Mesenteric fat pad (tissue), 1 donor: ENCODE measurements at places on chromosomes 1 and 21. TPM values are rescaled to one million over a fixed set of nuclear protein-coding genes. Genes with fewer than 3 reads are reported as not detected.

TACSTD2 gene
- total RNA-seq, result 1.7 TPM

BMP8B gene
- 0.74 TPM for total RNA-seq

DLGAP3 gene
- total RNA-seq, result 0.51 TPM

HP1BP3 gene
- 149 TPM for total RNA-seq

SLC30A10 gene
- 0.19 TPM for total RNA-seq

OR2T35 gene
- total RNA-seq, result not detected

C1orf87 gene
- total RNA-seq, result not detected

C1orf210 gene
- not detected for total RNA-seq

ZBTB8B gene
- not detected for total RNA-seq

CCDC185 gene
- total RNA-seq, result not detected

SLAMF1 gene
- total RNA-seq, result 0.84 TPM

PINK1 gene
- total RNA-seq, result 87.6 TPM

FCN3 gene
- 51.9 TPM for total RNA-seq

CORT gene
- not detected for total RNA-seq

SEC16B gene
- 2.9 TPM for total RNA-seq

ITGB2 gene
- total RNA-seq, result 131 TPM

LGR6 gene
- total RNA-seq, result 0.35 TPM

SLAMF6 gene
- 1.2 TPM for total RNA-seq

TSPEAR gene
- total RNA-seq, result not detected

RAB4A gene
- total RNA-seq, result 50.2 TPM

ZFP69 gene
- 3.0 TPM for total RNA-seq

ADCY10 gene
- 0.55 TPM for total RNA-seq

FMO2 gene
- total RNA-seq, result 45.2 TPM

SPRR3 gene
- total RNA-seq, result not detected

ABCG1 gene
- 25.9 TPM for total RNA-seq
